ENCODE measurements at places on chromosomes 12 and 14.

GRCh38 chr14:33414041-33414440 lies 475.4 kb downstream of the NPAS3 start:
- DNase-seq = no peak

- DNase-seq = no peak
Measured at GRCh38 chr12:94622475-94622874, 27.9 kb downstream of the TMCC3 start.

DNA sequence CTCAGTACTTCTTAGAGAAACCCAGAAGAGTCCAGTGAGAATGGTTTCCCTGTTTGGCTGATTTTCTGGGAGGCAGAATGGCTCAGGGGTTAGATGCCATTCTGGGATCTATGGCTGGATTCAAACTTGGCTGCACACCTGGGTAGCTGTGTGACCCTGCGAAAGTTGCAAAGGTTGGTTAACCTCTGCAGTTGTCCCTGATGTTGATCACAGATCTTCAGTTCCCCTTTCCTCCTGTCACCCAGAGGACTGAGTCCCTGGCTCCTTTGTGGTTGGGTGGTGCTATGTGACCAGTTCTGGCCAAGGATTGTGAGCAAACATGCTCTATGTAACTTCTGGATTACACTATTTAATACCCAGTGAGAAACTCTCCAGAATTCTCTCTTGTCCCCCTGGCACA lies 418.0 kb downstream of the RGS6 start:
- no peak for DNase-seq

DNA sequence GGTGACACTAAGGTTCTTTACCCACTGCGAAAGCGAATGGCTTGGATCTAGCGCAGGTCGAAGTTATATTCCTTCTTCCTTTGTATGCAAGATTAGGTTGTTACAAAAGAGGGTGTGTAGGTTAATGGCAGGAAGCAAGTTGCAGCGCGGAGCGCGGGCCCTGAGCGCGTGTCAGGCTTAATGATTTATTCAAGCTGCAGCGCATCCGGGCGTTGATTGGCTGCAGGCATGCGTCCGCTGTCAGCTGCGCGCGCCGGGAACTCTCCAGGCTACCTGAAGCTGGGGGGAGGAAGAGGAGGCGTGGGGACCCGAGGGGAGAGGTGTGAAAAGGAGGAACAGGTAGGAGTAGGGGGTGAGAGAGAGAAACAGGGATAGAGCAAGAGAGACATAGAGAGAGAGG lies 7.4 kb downstream of the ASCL1 start:
- peak; percentile 80 for DNase-seq

- no peak for DNase-seq
Measured at GRCh38 chr12:124639122-124639806, 71.9 kb upstream of the NCOR2 start.

- no peak for DNase-seq
Measured at GRCh38 chr14:79840103-79840502, 371.2 kb downstream of the DIO2 start.

DNA sequence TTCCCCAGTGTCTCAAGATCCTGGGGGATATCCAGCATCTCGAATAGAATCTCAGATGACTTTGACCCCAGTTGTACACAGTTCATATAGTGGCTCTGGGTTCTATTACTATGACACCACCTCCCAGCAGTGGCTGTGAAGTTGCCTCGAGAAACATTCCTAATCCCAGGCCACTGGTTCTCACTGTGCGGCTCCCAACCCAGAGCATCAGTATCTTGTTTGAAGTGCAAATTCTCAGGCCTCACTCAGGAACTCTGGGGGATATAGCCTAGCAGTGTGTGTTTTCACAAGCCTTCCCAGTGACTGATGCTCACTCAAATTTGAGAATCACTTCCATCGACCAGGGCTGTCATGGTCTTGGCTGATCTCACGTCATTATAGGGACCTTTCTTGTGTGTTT lies 69.3 kb upstream of the IGF1 start:
- peak; percentile 18 for DNase-seq

DNA sequence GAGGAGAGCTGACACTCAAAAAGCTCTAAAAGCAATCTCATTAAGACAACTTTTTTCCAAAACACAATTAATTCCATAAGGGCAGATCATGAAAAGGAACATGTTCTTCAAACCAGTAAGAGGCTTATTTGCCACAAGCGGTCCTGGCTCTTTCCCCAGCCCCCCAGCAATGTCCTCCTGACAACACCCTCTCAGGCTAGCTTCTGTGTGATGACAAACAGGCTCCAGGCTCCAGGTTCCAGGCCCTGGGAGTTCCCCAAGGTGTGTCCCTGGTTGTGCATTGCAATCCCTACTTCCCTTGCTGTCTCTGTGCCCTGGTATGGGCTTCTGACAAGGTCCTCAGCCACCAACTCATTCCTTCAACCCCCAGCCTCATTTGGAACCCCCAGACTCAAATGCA lies 8.9 kb downstream of the HVCN1 start:
- no peak for DNase-seq

- no peak for DNase-seq
Measured at GRCh38 chr12:104154806-104155205, 16.8 kb upstream of the NFYB start.

DNA sequence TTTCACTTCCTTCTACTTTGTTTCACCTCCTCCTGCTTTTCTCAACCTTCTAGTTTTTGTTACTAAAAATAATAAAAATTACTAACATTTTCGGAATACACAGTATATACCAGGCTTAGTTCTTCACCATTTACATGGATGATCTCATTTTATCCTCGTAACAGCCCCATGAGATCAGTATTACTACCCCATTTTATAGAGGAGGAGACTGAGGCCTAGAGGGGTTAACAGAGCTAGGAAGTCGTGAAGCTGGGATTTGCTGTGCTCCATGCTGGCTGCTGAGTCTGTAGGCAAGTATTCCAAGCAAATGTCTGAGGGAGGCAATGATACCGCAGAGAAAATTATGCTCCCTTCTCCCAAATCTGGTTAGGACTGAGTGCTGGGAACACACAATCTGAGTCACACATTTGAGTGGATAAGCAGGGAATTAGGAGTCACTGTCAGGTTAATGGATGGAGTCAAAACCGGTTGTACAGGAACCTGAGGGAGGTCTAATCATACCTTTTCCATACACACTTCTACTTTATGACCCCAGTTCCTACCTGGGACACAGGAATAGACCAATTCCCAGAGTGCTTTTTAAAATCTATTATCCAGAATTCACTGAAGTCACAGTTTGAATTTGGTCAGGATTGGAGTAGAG lies 51.1 kb downstream of the ZFYVE26 start:
- no peak for DNase-seq

DNA sequence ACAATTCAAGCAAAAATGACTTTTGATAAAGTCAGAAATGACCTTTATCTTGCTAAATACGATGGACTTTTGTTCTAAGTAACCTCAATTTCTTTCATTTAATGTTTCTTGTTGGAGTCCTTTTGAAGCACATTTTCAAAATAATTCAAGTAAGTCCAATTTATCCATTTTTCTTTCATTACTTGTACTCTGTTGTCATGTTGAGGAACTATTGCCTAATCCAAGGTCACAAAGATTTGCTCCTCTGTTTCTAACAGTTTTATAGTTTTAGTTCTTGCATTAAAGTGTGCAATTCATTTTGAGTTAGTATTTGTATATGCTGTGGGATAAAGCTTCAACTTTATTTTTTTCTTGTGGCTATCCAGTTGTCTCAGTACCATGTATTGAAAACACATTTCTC lies 66.7 kb downstream of the CCER1 start:
- no peak for DNase-seq

DNA sequence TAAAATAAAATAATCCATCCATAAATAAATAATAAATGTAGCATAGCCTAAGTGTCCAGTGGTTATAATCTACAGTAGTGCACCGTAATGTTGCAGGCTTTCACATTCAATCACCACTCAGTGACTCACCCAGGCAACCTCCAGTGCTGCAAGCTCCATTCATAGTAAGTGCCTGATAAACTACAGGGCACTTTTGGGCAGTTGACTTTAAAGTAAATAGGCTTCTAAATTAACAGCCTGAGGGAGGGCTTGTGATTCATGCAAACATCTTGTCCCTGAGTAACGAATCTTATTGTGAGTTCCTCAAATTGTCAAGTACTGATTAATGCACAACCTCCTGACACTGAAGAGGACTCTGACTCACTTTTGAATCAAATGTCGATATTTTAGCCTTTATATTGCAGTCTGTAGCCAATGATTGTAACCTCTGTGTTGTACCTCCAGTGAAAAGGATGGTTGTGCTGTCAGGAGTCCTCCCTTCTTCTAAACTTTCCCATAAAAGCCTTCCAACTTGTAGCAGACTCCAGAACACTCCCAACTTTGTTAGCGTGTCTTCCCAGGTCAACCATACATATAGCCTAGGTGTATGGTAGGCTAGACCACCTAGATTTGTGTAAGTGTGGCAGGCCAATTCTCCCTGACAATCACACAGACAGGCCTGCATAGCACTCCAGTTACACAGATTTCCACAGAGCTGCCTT lies 55.0 kb upstream of the BICD1 start:
- DNase-seq = no peak

- no peak for DNase-seq
Measured at GRCh38 chr14:78162202-78162601, 8.0 kb upstream of the NRXN3 start.

GRCh38 chr12:24905431-24905830 lies 43.5 kb downstream of the BCAT1 start:
- DNase-seq = no peak

- peak; percentile 28 for DNase-seq
Measured at GRCh38 chr12:116784238-116784612, 46.1 kb downstream of the RNFT2 start.
